ENCODE measurements at places on chromosomes 1 and 21.

DNA sequence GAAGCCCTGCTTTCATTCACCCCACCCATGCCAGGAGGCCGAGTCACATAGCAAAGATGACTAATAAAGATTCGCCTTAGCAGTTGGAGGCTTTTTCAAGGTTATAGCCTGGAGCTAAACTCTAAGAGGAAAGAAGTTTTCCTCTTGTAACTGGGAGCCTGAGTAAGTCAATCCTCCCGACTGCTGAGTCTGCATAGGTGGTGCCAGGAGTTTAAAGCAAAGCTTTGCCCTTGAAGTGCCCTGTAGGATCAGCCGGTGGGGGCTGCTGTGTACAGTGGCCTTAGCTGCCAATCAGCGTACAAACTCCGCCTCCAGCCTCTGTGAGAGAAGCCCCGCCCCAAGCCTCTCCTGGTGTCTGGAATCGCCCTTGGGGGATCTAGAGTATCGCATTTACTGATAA is 147.5 kb upstream of the SPATA6 start:
- no peak for DNase-seq

- no peak for DNase-seq
Measured at GRCh38 chr1:41878911-41879310, 39.8 kb downstream of the HIVEP3 start.

GRCh38 chr21:31557421-31558188 is 101.9 kb upstream of the SOD1 start:
- DNase-seq, result no peak

- DNase-seq, result no peak
Measured at GRCh38 chr1:203565049-203565448, 61.6 kb upstream of the ATP2B4 start.

DNA sequence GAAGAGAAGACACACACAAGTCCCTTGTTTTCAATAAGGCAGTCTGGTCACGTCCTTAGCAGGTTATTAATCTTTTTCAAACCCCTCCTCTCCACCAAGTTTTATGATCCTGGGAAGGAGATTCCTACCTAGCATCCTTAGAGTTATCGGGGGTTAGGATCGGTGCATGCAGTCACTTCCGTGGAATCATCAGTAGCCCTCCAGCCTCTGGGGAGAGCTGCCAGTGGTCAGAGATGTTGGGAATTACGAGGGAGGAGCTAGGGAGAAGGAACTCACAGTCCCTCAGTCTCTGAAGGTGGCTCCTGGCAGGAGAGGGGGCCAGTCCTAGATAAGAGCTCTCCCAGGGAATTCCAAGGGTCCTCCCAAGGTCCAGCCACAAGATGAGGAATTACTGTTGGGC is 57.7 kb upstream of the ATP5PO start:
- DNase-seq, result no peak

- peak; percentile 66 for DNase-seq
Measured at GRCh38 chr1:150165622-150166612, 16.2 kb downstream of the PLEKHO1 start.

GRCh38 chr1:229620876-229621275 is 5.0 kb downstream of the TAF5L start:
- DNase-seq, result no peak

DNA sequence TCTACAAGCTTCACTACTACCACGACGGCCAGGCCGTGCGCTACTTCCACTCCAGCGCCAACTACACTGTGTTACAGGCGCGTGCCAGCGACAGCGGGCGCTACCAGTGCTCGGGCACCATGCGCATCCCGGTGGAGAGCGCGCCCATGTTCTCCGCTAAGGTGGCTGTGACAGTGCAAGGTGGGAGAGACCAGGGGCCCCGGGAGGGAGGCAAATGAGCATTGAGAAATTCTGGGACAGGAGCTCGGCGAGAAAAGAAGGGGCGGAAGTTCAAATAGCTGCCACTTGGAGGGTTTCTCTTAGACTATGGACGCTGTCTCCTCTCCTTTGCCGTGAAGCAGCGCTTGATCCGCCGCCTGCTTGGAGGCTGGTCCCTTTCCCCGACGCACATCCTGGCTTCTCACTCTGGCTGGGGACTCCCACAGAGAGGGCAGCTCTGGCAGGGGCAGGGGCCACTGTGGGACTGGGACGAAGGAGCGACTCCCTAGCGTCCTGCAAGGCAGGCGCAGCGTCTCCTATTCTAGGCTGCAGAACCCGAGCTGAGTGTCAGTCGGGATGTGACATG is 4.6 kb downstream of the FCRLB start:
- peak; percentile 33 for DNase-seq

- no peak for DNase-seq
Measured at GRCh38 chr1:5681654-5682053, 310.6 kb downstream of the NPHP4 start.

- DNase-seq, result no peak
Measured at GRCh38 chr1:2335721-2336455, 55.5 kb downstream of the MORN1 start.

GRCh38 chr21:25326181-25326580 is 281.1 kb downstream of the MRPL39 start:
- DNase-seq, result no peak

- no peak for DNase-seq
Measured at GRCh38 chr1:102919659-102920058, 188.7 kb downstream of the COL11A1 start.

DNA sequence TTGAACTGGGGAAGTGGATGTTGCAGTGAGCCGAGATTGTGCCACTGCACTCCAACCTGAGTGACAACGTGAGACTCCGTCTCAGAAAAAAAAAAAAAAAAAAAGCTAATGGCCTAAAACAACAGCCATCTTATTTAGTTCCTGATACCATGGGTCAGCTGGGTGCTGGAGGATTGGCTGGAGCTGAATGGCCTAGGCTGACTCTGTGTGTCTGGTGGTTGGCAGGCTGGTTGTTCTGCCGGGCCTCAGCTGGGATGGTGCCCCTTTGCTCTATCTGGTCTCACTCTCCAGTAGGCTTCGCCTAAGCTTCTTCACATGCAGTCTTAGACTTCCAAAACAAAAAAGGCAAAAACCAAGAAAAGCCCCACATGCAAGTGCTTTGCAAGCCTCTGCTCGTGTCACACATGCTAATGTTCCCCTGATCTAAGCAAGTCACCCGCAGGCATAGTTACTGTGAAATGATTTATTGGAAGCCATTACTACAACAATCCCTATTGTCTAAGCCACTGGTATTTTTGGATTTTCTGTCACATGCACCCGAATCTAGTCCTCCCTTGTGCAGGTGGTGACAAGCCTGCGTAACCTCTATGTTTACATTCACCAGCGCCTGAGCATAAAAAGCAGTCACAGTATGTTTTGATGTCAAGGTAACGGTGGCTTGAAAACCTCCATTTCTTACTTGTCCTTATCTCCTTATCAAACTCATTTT is 39.6 kb upstream of the KANK4 start:
- DNase-seq, result no peak

DNA sequence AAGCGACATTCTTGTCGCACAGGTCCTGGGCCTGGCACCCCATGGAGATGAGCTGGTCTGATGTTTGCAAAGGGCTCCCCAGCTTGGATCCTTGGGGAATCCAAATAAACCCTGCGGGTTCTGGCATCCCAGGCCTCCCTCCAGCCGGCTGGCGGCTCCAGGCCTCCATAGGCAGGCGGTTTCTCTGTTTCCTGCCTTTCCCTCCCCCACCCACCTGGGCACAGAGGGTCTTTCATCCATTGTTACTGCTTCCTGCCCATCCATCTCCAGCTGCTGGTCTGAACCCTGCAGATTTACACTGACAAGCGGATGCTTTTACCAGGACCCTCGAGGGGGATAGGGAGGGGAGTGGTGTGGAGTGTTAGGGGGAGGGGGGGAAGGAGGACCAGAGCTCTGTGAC is 39.1 kb upstream of the ID3 start:
- no peak for DNase-seq

- DNase-seq, result no peak
Measured at GRCh38 chr1:190001187-190001586, 476.5 kb downstream of the BRINP3 start.

DNA sequence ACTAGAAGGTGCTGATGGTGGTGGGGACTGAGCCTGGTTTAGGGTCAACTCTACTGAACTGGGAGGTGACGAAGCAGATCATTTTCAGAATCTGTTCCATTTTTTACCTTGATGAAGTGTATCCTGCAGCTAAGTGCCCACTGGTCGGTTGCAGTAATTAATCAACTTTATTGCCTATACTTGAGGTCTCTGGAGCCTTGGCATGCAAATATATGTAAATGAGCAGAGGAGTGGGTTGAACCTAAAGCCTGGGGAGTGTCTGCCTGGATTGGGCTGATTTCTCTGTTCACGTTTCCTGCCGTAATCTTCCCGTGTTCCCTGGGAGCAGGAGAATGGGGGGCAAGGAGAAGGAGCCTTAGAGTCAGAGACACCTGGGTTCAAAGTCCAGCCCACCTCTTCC is 286.8 kb downstream of the PTPRU start:
- no peak for DNase-seq

GRCh38 chr1:237972186-237972585 is 81.5 kb upstream of the ZP4 start:
- no peak for DNase-seq

- no peak for DNase-seq
Measured at GRCh38 chr1:203095061-203095690, 9.4 kb upstream of the MYOG start.

Data from CD4-positive, alpha-beta T cell treated with Interleukin-2 at 100 ng/mL for 4 hours (primary cell).